ENCODE measurements at places on chromosomes 11 and 22. TPM values are rescaled to one million over a fixed set of nuclear protein-coding genes. Genes with fewer than 3 reads are reported as not detected.

DNA sequence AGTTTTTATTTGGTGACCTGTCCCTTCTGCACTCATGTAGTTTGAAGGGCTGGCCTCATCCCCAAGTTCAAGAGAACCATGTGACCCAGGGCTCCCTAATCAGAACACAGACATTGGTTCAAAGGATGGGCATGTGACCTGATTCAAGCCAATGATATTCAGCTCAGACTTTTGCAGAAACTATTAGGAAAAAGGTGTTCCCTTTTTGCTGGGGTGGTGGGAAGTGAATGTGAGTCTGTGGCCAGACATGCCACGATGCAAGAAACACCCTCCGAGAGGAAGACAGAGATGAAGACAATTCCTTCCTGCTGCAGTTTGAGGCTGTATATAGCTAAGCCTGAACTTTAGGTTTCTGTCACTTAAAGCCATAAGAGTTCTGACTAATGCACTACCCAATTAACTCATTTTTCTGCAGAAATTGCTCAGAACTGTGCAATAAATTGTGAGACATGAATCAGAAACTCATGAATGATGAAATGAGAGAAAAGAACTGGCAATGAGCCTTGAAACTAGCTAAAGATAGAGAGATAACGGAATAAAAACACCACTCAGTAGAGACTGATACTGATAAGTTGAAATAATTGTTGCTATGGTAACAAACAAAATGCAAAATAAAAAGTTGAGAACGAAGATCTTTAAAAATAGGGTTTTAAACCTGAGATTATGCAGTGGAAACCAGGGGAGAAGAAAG is 9.2 kb upstream of the MAPK1 start:
- DNase-seq = peak; percentile 15

The HTR3A gene
- total RNA-seq = not detected

DNA sequence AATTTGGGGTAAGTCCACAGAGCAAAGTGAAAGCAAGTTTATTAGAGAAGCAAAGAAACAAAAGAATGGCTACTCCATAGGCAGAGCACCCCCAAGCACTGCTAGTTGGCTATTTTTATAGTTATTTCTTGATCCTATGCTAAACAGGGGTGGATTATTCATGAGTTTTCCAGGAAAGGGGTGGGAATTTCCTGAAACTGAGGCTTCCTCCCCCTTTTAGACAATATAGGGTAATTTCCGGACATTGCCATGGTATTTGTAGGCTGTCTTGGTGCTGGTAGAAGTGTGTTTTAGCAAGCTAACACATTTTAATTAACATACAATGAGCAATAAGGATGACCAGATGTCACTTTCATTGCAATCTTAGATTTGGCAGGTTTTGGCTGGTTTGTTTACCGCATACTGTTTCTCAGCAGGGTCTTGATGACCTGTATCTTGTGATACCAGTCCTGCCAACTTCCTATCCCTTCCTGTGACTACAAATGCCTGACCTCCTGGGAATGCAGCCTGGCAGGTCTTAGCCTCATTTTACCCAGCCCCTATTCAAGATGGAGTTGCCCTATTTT is 937 bp upstream of the C1QTNF6 start:
- no peak for DNase-seq

DNA sequence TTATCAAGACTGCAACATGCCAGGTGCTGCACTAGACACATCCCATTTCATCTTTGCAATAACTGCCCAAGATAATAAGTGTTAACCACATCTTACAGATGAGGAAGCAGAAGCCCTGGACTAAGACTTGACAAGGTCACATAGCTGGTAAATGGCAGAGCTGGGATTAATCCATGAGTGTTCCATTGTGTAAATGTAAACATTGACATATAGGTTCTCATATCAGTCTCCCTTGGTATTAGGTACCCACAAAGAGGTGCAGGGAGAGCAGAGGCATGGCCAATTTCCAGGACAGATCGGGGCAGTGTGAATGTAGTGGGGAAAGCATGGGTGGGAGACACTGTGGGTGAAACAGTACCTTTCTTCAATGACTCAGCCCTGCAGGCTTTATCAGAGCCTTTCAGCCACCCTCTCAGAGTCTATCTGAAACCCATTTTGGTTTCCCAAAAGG is 17.9 kb downstream of the MICAL2 start:
- no peak for DNase-seq

The GUCY1A2 gene
- total RNA-seq = not detected

GRCh38 chr11:64341851-64342791 is 2.1 kb downstream of the CCDC88B start:
- peak; percentile 93 for DNase-seq

- no peak for DNase-seq
Measured at GRCh38 chr11:93392867-93393266, 62.3 kb downstream of the DEUP1 start.

GRCh38 chr11:117573326-117573725 is 223.7 kb downstream of the DSCAML1 start:
- no peak for DNase-seq

DNA sequence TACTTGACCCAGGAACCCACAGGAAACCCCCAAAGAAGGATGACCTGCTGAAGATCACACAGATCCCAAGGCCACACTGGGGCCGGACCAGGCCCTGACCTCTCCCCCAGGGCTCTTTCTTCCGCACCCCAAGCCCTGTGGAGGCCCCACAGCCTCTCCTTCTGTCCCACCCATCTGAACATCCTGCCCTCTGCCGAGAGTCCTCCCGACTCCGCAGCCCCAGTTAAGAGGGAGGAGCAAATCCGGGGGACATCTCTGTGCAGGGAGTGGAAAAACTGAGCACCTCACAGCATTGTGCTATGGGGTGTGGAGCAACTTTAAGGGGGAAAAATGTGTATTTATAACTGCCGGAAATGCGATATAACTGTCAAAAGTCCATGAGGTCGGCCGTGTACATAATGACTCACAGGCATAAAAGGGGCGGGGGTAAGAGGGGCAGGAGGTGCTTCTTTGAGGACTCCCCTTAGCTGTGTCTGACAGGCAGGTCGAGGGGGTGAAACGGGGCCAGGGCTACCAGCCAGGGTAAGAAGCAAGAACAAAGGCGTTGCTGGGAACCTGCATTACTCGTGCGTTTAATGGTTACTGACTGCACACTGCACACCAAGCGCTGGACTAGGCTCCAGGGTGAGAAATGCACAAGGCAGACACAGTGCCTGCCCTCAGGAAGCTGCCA is 57.2 kb downstream of the WNT11 start:
- DNase-seq = no peak

- DNase-seq = no peak
Measured at GRCh38 chr11:23151819-23152218, 291.5 kb upstream of the CCDC179 start.

GRCh38 chr11:122177238-122177637 is 61.2 kb upstream of the BLID start:
- DNase-seq = no peak

The BATF2 gene
- not detected for total RNA-seq

DNA sequence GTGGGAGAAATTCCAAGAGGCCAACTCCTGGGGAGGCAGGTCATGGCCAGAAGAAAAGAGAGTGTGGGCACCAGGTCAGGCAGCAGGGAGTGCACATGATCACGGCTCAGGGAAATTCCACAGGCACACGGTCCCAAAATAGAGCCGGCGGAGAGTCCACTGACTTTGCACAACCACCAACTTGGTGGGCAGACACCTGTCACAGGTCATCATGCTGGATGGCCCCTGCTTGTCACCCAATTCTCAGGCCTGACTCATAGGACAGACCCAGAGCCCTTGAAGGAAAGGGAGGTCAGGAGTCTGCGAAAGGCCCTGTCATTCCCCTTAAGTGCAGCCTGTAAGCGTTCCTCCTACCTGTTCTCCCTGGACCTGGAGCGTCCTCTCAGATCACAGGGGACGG is 15.8 kb downstream of the APOL2 start:
- no peak for DNase-seq

- DNase-seq = no peak
Measured at GRCh38 chr11:62145261-62145871, 21.6 kb downstream of the INCENP start.

DNA sequence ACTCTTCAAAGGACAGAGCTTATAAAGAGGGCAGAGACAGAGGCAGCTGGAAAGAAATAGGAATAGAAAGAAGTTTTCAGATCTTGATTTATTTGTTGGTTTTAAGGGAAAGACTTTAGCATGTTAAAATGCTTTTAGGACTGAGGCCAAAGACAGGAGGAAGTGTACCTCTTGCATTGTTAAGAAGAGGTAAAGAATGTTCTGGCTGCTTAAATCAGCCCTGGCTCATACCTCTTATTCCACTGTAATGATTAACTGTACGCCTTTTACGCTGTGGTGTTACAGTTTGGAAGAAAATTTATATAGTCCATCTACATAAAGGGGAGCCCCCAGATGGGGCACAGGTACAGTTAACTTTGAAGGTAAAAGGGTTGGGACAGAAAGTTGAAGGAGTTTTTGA is 10.1 kb upstream of the MPZL2 start:
- no peak for DNase-seq

DNA sequence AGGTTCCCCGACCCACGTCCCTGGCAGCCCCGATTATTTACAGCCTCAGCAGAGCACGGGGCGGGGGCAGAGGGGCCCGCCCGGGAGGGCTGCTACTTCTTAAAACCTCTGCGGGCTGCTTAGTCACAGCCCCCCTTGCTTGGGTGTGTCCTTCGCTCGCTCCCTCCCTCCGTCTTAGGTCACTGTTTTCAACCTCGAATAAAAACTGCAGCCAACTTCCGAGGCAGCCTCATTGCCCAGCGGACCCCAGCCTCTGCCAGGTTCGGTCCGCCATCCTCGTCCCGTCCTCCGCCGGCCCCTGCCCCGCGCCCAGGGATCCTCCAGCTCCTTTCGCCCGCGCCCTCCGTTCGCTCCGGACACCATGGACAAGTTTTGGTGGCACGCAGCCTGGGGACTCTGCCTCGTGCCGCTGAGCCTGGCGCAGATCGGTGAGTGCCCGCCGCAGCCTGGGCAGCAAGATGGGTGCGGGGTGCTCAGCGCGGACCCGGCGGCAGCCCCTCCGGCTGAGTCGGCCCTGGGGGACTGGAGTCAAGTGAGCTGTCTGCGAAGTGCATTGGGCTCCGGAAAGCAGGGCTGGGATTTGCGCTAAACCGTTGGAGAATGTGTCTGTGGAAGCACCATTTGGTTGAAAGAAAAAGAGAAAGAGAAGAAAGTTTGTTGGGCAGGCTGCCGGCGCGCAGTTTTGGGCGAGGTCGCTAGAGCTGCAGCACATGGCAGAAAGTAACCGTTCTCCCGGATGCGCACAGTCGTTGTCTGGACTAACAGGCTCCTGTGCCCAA is at the start of gene CD44:
Gene CD44, plus strand, starts transcription at position 229 of the 779 bp plus-strand sequence. Its CDS starts 133 bp downstream, at position 362.
- DNase-seq = peak; percentile 83

- peak; percentile 43 for DNase-seq
Measured at GRCh38 chr11:86068138-86068871, 579 bp downstream of the PICALM start.

- no peak for DNase-seq
Measured at GRCh38 chr11:30487200-30487898, 98.8 kb downstream of the MPPED2 start.

GRCh38 chr11:86874304-86875056 is 74.1 kb downstream of the PRSS23 start:
- DNase-seq = no peak

The CSRP3 gene
- total RNA-seq = not detected

DNA sequence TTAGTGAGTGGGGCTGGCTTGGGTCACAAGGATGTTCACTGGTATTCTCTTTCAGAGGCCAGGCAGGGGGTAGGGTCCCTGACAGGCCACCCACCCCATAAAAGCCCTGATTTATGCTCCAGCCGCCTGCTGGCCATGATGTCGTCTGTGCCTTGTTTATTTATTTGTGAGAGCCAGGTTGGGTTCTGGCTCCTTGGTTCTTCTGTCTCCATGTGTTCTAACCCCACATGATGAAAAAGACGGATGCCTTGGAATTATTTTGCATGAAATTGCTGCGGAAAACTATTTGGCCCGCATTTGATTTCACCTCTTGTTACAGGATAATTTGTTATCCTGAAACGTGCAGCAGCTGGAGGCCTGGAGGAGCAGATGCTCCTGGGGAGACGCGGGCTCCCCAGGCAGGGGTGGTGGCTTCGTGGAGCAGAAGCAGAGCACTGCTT is 46.3 kb upstream of the WNT11 start:
- DNase-seq = no peak

DNA sequence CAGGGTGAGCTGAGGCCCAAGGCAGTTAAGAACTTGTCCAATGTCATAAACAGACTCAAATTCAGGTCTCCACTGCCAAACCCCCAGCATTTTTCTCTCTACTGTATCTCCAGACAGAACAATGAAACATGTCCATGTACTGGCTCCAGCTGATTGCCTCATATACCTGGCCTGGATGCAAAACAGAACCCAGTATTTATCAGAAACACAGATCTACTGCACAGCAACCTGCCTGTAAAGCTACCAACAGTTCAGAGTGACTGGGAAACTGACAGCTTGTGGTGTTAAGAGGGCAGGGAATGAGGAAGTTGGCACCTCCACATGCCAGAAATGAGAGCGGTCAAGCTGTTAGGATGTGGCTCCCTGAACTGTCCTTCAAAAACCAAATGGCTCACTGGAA is 41.6 kb downstream of the C11orf71 start:
- DNase-seq = no peak

- DNase-seq = peak; percentile 50
Measured at GRCh38 chr22:31343235-31344191, 2.6 kb downstream of the PATZ1 start.

The UBQLNL gene
- not detected for total RNA-seq

The HEPN1 gene
- not detected for total RNA-seq

The PLEKHA7 gene
- 5.1 TPM for total RNA-seq

DNA sequence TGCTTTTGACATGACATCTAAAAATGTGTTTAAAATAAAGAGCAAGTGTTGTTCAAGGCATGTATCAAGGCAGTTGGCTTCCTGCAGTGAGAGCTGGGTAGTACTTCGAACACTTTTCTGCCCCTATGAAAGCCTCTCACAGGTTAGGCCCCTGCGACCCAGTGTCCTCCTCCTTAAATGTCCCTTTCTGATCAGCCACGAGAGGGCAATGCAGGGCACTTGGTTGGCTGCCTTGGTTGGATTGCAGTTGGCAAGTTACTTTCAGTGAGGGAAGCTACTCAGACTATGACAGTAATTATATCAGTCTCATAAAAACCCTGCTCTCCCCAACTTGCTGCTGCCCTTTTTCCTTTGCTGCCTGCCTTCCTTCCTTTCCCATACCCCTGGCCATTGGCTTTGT is 743.8 kb downstream of the NTM start:
- DNase-seq = no peak

GRCh38 chr11:69910519-69911309 is 91.5 kb upstream of the FGF3 start:
- DNase-seq = no peak

DNA sequence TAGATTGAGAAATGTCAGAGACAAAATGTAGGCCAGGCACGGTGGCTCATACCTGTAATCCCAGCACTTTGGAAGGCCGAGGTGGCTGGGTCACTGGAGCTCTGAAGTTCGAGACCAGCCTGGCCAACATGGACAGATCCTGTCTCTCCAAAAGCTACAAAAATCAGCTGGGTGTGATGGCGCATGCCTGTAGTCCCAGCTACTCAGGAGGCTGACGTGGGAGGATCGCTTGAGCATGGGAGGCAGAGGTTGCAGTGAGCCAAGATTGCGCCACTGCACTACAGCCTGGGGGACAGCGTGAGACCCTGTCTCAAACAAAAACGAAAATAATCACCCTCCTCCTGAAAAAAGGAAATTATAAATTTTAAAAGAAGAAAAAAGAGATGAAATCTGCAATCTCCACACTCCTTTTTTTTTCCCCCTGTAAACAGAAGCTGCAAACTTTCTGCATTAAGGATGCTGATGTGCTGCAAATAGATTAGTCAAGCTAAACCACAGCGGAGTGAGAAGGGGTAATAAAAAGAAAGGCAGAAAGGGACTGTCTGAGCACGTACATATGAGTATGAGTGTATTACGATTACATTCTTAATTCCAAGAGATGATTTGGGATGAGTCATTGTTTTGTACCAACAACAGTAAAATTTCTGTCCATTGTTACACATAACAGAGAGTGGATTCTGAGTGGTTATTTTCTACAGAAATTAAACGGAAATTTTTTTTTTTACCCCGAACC is 87.3 kb downstream of the SIK3 start:
- DNase-seq = no peak
